ENCODE measurements at places on chromosomes 3 and 15.

DNA sequence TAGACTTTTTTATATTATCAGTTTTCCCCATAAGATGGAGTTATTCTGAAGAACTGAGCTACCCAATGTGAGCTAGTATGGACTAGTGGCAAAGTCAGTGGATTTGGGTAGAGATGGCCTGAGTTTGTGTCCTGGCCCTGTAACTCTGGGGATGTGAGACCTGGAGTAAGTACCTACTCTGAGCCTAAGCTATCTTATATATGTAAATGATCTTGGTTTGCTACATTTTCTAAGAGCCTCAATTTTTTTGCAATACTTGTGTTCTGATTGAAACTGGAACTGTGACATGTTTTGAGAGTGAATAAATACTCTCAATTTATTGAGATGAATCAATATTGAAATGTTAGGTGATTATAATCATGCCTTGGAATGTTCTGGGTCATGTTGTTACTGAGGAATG, 73.6 kb downstream of the ZNF621 start:
- no peak for DNase-seq

DNA sequence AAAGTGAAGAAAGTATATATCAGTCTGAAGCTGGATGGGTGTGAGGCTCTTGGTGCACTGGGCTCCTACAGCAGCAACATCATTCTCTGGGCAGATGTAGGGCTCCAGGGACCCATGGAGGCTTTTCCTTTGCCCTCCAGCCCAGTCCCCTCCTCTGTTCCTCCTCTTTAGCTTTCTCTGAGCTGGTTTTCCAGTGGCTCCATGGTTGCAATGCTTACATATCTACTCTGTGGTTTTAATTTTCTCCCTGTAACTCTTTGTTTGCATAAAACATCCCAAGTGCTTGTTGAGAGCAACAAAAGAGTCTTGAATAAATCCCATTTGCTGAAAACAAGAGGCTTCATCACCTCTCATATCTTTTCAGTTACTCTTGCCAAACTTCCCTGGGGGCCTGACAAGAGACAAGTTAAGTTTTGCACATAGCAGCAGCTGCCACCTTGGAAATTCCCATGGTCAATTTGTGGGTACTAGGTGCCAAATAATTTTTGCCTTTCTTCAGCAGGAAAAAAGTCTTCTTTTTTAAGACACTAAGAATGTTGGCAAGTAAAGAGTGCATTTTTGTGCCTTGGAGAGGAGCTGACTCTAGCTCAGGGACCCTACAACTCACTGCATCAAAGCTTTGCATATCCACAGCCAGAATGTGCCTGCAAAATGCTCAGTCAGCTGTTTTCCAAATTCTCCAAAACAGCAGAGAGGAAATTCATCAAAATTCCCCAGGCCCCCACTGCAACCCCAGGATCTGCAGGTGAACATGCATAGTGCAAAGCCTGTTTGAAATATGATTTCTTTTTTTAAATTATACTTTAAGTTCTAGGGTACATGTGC, 41.9 kb downstream of the COLQ start:
- no peak for DNase-seq

DNA sequence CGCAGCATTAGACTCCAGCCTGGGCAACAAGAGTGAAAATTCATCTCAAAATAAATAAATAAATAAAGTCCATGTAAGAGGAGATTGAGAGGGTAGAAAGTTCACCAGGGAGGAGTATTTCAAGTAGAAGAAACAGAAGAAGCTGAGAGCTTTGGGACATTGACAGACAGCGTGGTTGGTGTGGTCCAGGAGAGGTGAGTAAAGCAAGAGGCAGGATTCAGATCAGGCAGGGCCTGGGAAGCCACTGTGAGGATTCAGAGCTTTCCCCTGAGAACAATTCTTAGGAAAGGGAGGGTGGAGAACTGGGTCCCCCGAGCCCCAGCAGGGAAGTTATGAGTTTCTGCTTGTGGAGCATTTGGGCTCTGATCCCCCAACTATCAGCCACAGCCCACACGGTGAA, 54.2 kb upstream of the AMOTL2 start:
- DNase-seq = no peak

DNA sequence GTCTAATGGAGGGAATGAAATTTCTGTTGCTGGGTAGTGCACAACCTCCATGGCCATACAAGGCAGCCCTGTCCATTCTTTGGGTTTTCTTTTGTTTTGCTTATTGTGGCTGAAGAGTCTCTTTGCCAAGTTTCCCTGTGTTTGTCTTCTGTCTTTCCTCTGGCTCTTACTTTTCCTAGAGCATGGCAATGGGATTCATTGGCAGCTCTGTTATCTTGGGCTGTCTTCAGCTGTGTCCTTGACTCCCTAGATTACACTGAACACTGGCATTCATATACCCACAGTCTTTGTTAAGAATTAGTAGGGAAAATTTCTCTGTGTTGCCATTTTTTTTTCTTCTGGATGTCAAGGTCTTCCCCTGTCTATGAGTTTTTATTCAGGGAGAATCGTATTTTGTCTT, 16.1 kb upstream of the DCBLD2 start:
- no peak for DNase-seq

DNA sequence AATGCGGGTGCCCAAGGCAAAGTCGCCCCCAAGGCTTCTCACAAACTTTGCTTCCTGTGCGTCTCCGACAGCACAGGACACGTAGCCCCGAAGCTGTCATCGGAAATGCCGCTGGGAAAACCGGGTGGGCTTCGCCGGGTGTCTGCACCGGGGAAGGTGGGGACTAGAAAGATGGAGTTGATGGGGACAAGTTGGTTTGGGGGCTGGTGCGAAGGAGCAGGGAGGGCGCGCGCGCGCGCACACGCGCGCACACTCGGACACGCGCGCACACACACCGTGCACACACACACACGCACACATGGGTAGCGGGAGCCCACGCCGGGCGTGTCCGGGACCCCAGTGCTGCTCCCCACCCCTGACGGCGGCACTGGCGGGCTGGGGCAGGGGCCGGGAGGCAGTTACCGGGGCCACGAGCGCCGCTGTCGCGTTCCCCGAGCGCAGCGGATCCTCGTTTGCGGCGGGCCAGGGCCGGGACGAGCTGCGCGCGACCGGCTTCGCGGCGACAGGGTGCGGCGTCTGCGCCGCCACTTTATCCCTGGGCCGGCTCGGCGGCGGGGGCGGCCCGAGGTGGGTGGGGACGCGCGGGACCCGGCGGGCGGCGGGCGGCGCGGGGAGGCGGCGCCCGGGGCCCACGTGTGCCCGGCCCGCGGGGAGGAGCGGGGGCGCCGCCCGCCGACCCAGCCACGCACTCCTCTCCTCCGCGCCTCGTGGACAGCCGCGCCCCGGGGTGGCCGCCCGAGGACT, 539 bp upstream of the MGLL start:
- DNase-seq = no peak

- no peak for DNase-seq
These were observed 2.9 kb downstream of the FAM240A start for GRCh38 chr3:46615050-46615775.

GRCh38 chr3:119323723-119324085, 29.5 kb downstream of the ARHGAP31 start:
- DNase-seq = no peak

- DNase-seq = no peak
These were observed 20.5 kb downstream of the TRPM1 start for GRCh38 chr15:31081056-31081455.

DNA sequence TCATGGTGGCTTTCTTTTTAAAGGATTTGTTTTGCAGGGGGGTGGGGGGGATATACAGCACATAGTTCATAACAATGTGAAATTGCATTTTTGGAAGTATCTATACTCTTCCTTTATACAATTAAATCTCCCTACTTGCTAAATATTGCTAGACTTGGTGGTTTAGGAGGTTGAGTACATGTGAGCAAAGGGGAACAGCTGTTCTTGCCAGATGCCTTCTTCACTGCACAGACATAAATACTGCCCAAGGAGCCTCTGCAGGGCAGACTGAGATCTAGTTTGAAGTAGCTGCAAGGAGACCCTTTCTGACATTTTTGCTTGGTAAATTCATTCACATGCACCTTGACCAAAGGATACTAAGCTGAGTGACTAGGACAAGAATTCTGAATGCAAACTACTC, 228.6 kb upstream of the IL12A start:
- no peak for DNase-seq

- no peak for DNase-seq
These were observed 338.9 kb upstream of the CFAP20DC start for GRCh38 chr3:59388555-59389270.

GRCh38 chr3:100106531-100107141, 7.7 kb downstream of the FILIP1L start:
- DNase-seq = no peak

GRCh38 chr3:184186902-184187207, 856 bp downstream of the ABCF3 start:
- no peak for DNase-seq

DNA sequence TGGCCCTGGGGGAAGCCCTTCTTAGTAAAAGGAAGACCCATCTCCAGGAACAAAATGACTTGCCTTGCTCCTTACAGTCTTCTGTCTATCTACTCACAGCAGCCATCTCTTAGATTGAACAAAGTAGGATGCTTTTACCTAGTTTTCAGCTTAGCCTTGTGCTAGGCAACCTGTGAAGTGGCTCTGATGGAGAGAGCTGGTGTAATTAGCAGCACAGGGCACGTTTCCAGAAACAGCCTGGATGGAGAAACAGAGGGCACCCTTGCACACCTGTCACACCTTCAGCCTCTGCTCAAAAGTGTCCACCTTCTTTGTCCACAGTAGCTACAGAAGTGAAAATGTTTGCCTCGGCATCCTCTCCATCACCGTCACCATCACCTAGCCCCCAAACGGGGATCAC, 292.9 kb downstream of the RORA start:
- no peak for DNase-seq

- no peak for DNase-seq
These were observed 5.3 kb downstream of the P2RY12 start for GRCh38 chr3:151379083-151379734.

- no peak for DNase-seq
These were observed 129.8 kb downstream of the MEIS2 start for GRCh38 chr15:36970522-36970921.

DNA sequence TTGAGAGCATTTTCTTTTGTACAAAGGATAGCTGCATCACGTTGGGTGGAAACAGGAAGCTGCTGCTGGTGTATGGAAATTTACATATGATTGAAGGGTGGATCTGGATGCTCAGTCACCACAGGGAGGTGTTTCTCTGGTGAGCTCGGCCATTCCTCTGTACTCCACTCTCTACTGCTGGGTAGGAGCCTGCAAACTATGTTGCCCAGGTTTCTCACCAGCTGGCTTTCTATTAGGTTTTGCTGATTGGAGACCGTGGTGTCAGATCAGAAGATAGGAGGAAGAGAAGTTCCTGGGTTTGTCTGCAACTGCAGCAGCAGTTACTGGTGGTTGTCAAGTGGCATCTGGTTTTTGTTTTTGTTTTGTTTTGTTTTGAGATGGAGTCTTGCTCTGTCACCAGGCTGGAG, 61.7 kb downstream of the TAMM41 start:
- DNase-seq = no peak

- DNase-seq = no peak
These were observed 102.5 kb downstream of the ZMAT3 start for GRCh38 chr3:178969004-178969700.

DNA sequence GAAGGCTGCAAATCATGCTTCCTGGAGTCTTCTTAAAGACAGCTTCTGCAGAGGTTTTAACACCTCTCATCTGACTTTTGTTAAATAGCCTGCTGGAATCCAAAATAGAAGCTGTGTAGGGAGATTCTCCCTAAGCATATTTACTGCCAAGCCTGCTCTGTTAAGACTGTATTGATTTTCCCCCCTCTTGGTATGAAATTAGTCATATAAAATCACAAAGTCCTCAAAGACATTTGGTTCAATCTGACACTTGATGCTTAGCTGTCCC, 94.6 kb downstream of the ITPR1 start:
- no peak for DNase-seq

DNA sequence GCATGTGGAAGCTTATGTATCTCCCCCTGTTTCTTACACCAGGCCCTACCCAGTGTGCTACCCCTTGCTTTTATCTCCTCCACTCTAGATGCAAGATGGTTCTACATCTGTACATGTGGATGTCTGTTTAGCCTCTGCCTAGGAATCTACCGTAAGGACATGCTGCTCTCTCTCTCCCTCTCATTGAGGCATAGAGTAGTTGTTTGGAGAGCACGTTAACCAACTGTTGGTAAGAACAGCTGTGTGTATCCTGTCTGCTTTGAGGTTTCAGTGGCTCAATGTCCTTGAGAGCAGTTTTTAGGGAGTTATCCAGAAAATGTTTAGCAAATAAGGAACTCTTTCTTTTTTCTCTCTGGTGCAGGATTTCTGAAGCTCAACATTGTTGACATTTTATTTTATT, 152.8 kb downstream of the DNAJB8 start:
- no peak for DNase-seq

GRCh38 chr3:120429921-120430361, 20.9 kb downstream of the FSTL1 start:
- no peak for DNase-seq

DNA sequence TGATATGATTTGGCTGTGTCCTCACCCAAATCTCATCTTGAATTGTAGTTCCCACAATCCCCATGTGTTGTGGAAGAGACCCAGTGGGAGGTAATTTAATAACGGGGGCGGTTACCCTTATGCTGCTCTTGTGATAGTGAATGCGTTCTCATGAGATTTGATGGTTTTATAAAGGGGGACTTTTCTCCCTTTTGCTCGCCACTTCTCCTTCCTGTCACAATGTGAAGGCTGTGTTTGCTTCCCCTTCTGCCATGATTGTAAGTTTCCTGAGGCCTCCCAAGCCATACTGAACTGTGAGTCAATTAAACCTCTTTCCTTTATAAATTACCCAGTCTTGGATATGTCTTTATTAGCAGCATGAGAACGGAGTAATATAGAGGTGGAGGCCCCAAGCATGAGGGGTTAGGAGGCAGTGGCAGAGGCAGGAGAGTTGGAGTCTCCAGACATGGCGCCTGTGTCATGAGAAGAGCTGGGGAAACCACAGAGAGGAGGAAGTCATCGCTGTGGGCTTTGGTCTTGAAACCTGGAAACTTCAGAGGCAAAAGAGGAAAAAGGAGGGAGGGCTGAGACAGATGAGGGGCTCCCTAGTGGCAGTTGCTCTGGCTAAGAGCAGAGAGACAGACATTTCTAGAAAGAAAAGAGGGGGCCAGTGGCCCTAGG, 107.8 kb upstream of the VEPH1 start:
- no peak for DNase-seq

DNA sequence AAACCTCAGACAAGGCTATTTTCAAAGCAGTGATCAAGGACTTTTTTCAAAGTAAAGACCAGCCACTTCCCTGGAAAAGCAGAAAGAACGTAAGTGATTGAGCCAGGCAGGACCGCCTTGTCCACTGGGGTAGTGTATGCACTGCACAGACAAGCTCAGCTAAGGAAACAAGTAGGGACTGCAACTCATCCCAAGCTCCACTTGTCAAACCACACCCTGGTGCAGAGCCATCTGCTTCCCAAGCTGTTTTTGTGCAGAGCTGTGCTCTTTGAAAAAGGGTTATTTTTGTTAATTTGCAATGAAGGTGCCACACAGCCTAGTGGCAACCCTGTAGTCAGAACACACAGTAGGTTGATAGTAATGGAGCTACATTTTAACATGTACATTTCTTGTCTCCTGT, 193.3 kb downstream of the ADAMTS9 start:
- DNase-seq = no peak

- DNase-seq = no peak
These were observed 296.5 kb downstream of the THSD4 start for GRCh38 chr15:71411538-71412482.
